EL (cell line): ENCODE measurements at places on chromosomes 1 and 21.

GRCh38 chr1:153973071-153973470 is 4.4 kb downstream of the JTB start:
- DNase-seq: no peak

GRCh38 chr1:36320767-36321118 is 2.7 kb downstream of the EVA1B start:
- no peak for DNase-seq

DNA sequence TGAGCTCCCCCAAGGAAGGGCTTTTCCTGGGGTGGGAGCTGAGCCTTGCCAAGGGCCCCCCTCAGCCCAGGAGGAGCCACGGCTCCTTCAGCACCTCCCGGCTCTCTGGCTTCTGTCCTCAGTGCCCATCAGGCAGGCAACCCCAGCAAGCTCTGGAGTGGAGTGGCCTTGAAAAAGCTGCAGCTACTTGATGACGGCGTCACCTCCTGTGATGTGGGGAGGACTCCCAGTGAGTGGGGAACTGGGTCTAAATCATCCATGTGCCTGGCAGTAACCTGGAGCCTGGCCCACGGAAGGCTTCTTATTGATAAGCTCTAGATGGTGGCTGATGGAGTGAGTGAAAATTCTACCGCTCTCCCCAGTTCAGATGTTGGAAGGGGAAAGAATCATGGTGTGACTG is 114.4 kb downstream of the TMEM53 start:
- DNase-seq: no peak

GRCh38 chr1:66274634-66275033 is 259.3 kb upstream of the SGIP1 start:
- peak; percentile 47 for DNase-seq

- no peak for DNase-seq
These were observed 65.4 kb downstream of the UBIAD1 start for GRCh38 chr1:11338284-11338924.

DNA sequence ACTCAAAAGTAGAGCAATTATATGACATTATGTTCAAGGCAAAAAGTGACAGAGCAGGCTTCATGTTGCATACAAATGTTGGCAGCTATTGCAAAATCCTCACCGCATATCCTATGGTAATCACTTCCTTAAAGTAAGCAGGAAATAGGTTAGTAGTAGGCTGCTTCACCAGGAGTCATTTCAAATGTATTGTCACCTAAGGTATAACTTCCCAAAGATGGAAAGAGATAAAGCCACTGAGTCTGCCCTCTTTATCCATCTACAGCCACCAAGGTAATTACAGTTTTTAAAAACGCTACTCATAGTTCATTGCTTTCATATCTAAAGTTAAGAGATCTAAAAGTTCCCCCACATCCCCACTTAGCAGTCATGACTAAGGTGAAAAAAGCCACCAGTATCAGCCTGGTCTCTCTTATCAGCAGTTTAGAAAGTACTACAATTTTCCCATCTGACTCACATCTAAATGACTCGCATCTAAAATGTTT is 31.6 kb upstream of the UBE2U start:
- peak; percentile 55 for DNase-seq

DNA sequence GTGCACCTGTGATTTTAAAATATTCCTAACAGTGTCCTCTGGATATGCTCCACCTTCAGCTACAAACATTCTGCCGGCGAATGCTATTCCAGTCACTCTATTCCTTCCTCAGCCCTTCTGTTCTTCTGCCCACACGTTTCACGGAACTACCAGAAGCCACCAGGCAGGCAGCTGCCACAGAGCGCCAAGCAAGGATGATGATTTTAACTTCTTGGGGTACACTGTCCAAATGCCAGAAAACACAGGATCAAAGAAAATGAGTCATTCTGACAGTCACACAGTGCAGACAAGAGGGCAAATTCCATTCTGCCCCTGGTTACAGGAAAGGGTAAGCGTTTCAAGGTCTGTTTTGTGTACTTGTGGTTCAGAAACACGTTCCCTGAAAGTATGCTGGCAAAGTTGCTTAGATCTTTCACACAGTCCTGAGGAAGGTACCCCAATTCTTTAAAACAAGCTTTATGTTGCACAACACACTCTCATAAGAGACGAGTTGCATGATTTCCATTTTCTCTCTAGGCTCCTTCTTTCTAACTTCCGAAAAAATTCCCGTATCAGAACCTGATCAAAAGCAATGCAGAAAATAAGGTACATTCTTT is 508.3 kb upstream of the PKN2 start:
- DNase-seq: peak; percentile 13

- no peak for DNase-seq
These were observed 91.6 kb downstream of the GALNT2 start for GRCh38 chr1:230158415-230159291.

GRCh38 chr21:39663066-39663465 is 50.3 kb downstream of the B3GALT5 start:
- DNase-seq: no peak

- no peak for DNase-seq
These were observed 28.2 kb downstream of the PTGER3 start for GRCh38 chr1:71019233-71019969.

DNA sequence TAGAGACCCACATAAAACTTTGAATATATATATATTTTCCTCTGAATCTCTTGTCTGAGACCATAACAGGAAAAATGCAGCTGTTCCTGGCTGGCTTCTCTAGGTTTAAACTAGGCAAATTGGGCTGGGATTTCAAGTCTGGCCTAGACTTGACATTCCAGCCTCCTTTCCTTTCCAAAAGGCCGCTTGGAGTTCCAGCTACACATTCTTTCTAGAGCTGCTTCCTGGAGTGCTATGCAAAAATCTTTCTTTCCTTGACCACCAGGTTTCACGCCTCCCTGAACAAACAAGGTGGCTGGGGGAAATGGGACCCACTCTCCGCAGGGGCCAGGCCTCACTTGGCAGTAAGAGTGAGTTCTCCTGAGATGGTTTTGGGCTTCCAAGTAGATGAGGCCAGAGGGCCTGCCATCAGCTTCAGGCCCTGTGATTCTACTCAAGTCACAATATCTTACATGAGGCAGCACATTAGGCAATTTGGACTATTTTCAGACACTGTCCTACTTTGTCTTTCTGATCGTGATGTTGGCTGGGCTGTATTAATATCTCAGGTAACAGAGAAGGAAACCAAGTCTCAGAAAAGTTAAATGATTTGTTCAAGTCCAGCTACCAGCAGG is 102.4 kb downstream of the FAM78B start:
- no peak for DNase-seq

- no peak for DNase-seq
These were observed 70.4 kb upstream of the GREM2 start for GRCh38 chr1:240682166-240682858.
